Fibroblast of skin of right quadriceps (primary cell): ENCODE measurements at places on chromosomes 7 and 10.
A peak's percentile ranks its signal among the peaks of the same experiment; 100 is the strongest.

DNA sequence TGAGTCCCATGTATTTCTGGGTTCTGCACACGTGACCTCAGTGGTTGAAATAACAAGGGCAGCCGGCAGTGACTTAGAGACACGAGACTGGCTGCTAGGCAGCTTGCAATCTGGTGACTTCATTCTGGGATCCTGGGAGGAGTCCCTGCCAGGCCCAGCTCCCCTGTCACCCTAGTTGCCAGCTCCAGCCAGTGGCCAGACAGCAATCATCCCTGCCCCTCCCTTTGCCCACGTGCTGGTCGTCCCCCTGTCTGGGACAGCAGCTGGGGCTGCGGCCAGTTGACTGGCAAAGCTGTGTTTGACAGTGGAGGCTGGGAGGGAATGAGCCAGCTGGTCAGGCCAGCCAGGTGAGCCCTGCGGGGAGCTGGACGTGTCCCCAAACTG, 30.0 kb downstream of the ADGRA1 start:
- DNase-seq, result no peak

- DNase-seq, result no peak
These were observed 21.1 kb downstream of the CYP2C8 start for GRCh38 chr10:95048206-95048605.

- peak; percentile 83 for DNase-seq
These were observed 303.3 kb downstream of the GPR37 start for GRCh38 chr7:124462249-124462648.

DNA sequence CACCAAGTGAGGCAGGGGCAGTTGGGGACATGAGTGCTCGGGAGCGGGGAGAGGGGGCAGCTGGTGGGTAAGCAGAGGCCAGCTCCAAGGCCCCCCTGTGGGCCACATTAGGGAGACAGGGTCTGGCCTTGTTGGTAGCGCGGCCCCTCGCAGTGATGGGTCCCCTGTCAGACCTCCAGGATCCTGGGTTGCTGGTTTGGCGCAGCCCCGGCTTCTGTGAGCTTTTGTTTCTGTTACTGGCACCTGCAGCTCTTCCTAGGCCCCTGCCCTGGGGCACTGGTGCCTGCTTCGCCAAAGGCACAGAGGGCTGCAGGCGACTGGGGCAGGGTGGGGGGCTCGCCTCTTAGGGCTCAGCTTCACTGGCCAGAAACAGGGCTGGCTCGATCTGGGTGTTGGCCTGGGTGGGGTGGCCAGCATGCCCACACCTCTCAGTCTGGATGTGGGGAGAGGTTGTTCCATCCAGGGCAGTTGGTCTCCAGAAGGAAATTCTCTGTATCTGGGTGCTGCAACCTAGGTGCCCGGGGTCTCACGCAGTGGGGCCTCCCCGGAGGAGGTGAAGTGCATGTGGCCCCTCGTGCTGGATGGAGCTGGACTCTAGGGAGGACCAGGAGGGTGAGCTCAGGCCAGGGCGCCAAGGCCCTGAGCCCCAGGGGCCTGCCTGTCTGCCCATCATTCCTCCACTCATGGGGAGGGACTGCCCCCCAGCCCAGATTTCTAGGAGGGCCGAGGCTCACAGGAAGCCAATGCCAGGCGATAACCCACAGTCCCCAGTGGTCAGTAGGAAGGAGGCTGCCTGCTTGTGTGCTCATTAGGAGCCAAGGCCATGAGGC, 138.6 kb downstream of the LHPP start:
- no peak for DNase-seq

DNA sequence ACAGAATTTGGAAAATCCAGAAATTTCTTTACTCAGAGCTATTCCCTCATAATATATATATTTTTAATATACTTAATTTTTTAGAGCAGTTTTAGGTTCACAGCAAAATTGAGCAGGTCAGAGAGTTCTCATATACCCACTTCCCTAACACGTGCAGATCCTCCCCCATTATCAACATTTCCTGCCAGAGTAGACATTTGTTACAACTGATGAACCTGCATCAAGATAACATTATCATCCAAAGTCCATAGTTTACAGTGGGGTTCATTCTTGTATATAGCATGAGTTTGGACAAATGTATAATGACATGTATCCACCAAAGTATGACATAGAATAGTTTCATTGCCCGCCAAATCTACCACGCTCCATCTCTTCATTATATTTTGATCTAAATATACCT, 170.0 kb downstream of the PTEN start:
- DNase-seq, result no peak
